ENCODE measurements at places on chromosomes 4 and X.

- DNase-seq = peak; percentile 85
Observed at GRCh38 chr4:30720021-30720660, at the start of gene PCDH7. Gene PCDH7 (plus strand): TSS chr4:30720369. CDS start chr4:30721423, 1,054 bp downstream.

GRCh38 chr4:131026771-131027170 is 1930.8 kb downstream of the C4orf33 start:
- DNase-seq = no peak

DNA sequence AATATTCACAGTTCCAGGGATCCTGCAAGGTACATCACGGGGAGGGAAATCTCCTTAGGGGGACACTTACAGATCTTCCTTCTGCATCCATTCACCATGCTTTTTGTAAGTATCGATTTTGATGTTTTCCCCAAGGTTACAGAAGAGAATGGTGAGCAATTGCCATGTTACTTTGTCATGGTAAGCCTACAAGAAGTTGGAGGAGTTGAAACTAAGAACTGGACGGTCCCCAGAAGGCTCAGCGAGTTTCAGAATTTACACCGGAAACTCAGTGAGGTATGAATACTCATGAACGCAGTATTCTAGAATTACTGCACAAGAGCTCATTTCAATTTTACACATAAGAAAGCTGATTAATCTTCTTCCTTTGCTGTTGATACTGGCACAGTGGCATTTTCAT is 53.9 kb downstream of the LRP2BP start:
- DNase-seq = no peak

- no peak for DNase-seq
Observed at GRCh38 chr4:128379860-128380259, 92.2 kb upstream of the PGRMC2 start.

- DNase-seq = no peak
Observed at GRCh38 chr4:47651231-47651630, 166.2 kb downstream of the ATP10D start.

DNA sequence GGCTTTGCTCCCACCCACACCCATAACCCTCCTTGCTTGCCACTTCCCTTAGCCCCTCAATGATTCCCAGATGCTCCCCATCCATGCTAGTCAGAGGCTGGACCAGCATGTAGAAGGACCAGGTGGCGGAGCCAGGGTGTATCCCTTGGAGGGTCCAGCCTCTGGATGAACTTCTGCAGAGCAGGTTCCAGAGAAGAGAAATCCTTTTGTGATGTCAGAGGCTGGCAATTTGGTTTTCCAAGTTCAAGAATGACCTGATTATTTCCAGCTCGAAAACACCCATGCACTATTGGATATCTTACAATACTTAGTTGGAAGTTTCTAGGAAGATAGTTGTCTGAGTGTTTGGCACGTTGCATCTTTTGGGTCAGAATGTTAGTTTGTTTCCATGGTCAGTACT is 168.3 kb upstream of the RPS6KA3 start:
- no peak for DNase-seq

- peak; percentile 81 for DNase-seq
Observed at GRCh38 chr4:24912252-24913118, at the start of gene CCDC149. Gene CCDC149 (minus strand): TSS chr4:24913042. CDS start chr4:24912864, 178 bp downstream.

All from right forelimb (tissue), 1 donor.